NCI-H524 treated with DMSO at 0.1 percent for 48 hours (cell line): ENCODE measurements at places on chromosomes 3 and 15.

DNA sequence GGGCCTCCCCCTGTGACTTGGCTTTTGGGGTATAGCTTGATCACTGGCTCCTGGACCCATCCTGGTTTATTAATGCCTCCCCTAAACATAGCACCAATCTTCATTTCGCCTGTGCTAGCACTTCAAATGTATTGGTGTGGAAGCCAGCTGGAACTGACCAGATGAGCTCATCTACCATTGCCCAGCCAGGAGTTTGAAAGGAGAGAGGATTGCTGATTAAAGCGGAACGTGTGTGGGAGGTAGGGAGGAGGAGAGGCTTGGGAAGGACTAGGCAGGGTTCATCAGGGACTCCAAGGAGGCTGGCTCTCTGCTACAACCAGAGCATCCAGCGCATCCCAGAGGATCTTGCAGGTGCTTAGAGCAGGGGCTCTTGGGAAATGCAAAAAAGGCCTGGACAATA is 34.4 kb upstream of the TLE3 start:
- DNase-seq: no peak

GRCh38 chr15:68428431-68428940 is 3.5 kb downstream of the ITGA11 start:
- no peak for DNase-seq

DNA sequence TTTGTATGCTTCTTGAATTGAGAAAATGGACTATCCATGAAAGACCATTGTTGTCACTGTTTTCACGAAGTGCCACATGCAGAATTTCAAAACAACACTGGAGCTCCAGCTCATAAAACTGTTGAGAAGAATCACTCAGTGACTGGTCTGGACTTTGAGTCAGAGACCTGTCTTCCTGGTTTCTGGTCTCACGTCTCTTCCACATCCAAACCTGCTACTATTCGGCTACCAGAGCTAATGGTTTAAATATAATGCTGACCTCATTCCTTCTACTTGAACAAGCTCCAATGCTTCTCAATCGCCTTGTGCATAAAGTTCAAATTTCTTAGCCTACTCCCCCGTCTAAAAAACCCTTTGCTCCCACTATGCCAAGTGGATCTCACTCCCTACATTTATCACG is 227.9 kb upstream of the NR2F2 start:
- DNase-seq: no peak

GRCh38 chr15:57718309-57718708 is 11.8 kb downstream of the POLR2M start:
- DNase-seq: no peak

GRCh38 chr3:41302295-41302694 is 103.0 kb downstream of the CTNNB1 start:
- no peak for DNase-seq

- DNase-seq: no peak
Observed at GRCh38 chr15:55630858-55631257, 42.7 kb upstream of the PYGO1 start.

- DNase-seq: no peak
Observed at GRCh38 chr3:177150218-177150916, 46.9 kb downstream of the TBL1XR1 start.

- no peak for DNase-seq
Observed at GRCh38 chr15:70053001-70053715, 44.6 kb downstream of the TLE3 start.

DNA sequence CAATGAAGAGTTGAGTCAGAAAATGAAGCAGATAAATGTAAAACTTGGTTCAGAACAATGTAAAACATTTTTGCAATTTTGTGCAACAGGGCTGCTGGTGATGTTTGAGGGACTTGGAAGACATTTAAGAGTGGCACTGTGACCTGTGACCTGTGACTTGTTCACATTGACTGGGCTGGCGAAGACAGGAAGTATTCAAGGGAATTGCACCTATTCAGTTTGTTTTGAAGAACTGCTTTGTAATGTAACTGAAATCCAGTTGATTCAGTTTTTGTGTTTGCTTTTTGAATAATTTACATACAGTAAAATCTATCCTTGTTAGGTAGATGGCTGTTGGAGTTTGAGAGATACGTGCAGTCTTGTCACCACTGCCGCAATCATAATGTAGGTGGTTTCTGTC is 35.4 kb downstream of the MCTP2 start:
- no peak for DNase-seq

- DNase-seq: no peak
Observed at GRCh38 chr3:13768453-13768852, 111.4 kb downstream of the WNT7A start.

DNA sequence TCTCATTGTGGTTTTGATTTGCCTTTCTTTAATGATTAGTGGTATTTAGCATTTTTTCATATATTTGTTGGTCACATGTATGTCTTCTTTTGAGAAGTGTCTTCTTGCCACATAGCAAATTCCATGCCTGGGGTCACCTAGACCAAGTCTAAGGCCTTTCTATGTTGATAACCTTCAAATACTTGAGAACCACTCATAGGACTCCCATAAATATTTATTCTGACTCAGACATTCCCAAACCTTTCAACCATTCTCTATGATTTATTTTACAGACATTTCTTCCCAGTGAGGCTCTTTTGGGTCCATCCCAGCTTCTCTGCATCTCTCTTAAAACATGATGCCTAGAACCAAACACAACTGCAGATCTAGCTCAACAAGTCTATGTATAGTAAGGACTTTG is 69.2 kb downstream of the ATP8B4 start:
- no peak for DNase-seq

DNA sequence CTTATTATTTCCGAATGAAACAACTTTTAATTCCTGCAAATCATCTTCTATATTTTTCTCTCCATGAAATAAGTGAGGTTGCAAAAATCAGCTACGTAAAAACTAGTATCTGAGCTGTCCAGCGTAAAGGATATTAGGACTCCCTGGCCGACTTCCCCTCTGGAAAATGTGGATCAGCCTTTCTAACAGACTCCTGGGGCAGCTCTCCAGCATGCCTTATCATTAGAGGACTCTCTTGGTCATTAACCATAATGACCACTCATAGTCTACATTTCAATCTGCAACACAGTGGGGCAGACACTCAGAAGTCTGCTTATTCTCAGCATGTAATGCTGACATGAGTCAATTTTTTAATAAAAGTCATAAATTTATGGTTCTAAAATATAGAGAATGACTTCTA is 130.1 kb downstream of the MAGI1 start:
- DNase-seq: no peak

GRCh38 chr3:45249391-45249790 is 23.3 kb upstream of the TMEM158 start:
- DNase-seq: no peak

- DNase-seq: no peak
Observed at GRCh38 chr15:65365229-65365628, 12.6 kb downstream of the IGDCC3 start.

GRCh38 chr3:184540777-184541681 is 20.6 kb upstream of the EPHB3 start:
- peak; percentile 26 for DNase-seq

DNA sequence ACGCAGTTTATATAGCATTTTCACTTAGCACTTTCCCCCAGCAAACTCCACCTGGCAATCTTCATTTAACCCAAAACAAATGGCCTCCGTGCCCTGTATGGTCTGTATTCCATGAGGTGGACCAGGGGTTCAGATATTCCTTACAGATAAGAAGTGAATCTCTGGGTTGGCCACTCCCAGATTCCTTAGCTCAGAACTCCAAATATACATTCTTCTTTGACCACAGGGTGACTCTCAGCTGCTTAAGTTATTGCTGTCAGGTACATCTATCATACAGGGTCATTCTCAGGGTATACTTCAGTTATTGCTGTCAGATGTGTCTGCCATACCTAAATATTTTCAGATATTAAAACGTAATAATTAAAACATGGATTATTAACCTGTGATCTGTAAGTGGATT is 229.8 kb downstream of the TBL1XR1 start:
- no peak for DNase-seq

DNA sequence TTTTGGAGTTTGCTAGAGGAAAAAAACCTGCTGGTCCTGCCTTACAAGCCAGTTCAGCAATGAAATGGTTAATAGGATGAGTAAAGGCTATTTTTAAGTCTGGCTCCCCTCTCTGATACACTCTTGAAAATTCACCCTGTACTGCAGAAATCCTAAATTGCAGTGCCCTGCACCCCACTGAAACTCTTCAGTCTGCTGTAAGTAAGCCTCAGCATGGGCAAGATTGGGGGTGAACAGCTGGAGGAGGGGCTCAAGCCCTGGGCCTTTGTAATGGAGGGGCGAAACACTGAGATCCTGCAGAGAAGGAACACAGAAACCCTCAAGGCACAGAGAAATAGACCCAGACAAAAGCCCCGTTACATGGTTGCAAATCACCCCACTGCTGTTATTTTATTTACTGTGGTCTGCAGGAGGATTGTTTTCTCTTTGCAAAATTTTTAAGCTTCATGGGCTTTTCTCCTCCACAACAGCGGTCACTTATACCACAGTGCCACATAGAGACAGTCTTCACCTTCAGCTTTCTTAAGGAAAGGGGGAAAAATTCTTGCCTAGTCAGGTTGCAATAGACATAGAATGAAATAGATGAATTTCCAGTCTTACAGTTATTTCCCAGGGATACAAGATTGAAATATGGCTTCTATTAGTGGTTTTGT is 45.0 kb downstream of the SOX2 start:
- DNase-seq: no peak

DNA sequence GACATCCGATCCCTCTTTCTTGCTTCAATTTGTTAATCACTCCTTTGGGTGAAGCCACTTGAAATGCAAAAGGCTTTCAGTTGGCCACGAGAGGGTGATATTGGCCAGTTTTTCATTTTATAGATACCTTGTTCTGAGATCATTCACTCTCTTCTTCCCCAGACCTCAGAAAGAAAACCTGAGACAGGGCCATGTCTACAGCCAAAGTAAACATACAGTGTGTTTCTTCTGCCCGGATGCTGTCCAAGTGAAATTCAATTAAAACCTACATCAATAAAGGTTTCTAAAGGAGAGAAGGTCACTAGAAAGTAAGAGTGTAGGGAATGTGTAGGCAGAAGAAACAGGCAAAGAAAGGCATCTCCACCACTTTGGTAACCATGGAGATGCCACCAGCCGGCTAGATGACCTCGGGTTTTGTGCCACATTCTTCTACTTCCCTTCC is 39.5 kb upstream of the FMN1 start:
- peak; percentile 17 for DNase-seq

- no peak for DNase-seq
Observed at GRCh38 chr15:37516621-37517020, 416.3 kb upstream of the MEIS2 start.

DNA sequence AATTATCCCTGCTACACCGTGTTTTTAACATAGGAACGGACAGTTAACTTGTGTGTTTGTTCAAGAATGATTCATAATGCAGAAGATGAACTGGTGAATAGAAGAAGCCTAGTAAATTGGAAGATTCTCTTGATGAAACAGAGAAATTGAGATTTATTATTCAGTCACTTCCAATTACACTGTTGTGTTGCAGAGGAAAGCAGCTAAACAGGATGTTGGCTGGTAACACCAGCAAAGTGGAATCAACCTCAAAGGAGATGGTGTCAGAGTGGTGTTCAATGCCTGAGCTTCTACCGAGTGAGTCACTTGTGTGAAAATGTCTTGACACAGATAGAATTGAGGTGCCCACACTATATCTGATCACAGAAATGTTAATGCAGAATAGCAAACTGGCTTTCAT is 399.6 kb downstream of the LPP start:
- DNase-seq: no peak

GRCh38 chr3:127819086-127819485 is 3.2 kb downstream of the MGLL start:
- no peak for DNase-seq
